ENCODE measurements at places on chromosomes 16 and 17. TPM values are rescaled to one million over a fixed set of nuclear protein-coding genes. Genes with fewer than 3 reads are reported as not detected.

- no peak for DNase-seq
Measured at GRCh38 chr17:4616476-4616875, 25.0 kb downstream of the ALOX15 start.

DNA sequence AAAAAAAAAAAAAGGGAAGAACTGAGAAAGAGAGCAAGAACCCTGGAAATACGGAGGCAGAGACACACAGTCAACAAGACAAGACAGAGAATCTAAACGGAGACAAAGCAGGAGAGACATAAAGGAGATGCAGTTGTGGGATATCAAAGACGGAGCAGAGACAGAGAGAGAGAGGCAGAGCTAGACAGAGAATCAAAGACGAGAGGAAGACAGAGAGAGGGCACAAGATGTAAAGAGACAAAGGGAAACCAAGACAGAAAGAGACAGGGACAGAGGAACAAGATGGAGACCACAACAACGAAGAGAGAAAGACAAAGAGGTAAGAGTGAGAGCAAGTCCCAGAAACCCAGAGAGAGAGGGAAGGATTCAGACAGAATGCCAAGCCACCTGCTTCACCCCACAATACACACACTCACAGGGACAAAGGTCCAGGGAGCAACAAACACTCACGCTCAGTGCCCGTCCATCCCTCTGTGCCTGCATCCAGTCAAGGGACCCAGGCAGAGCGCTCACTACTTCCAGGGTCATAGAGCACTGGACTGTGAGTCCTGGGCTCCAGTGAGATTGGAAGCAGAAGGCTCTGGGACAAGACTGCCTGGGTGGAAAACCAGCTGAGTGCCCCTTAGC is 88.9 kb downstream of the C16orf78 start:
- no peak for DNase-seq

- no peak for DNase-seq
Measured at GRCh38 chr17:74177018-74177450, 26.4 kb upstream of the RPL38 start.

- DNase-seq = peak; percentile 34
Measured at GRCh38 chr17:73155410-73156165, 9.2 kb upstream of the SSTR2 start.

DNA sequence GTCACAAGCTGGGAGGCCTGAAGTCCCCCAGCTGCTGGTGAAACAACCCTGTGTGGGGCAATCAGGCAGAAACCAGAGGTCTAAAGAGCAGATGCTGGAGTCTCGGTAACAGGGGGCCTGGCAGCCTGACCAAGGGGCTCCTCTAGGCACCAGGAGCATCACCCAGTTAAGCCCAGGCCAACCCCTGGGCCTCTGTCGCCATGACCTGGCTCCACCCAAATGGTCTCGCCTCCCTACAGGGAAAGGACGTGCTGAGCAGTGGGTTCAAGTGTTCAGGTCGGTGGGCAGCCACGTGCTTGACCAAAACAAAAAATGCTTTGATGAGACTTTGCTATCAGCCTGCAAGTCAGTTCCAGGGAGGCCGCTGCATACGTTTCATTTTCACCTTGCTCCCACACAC is 240.3 kb downstream of the ZNF423 start:
- no peak for DNase-seq

- DNase-seq = no peak
Measured at GRCh38 chr17:82560252-82560642, 40.7 kb downstream of the FOXK2 start.

Gene HOXB5
- total RNA-seq = not detected

Gene RAB37
- 0.66 TPM for total RNA-seq
